Inflammatory macrophage (primary cell): ENCODE measurements at places on chromosomes 11 and 22.

GRCh38 chr22:44567846-44568493 is 69.9 kb upstream of the RTL6 start:
- peak; percentile 70 for DNase-seq

DNA sequence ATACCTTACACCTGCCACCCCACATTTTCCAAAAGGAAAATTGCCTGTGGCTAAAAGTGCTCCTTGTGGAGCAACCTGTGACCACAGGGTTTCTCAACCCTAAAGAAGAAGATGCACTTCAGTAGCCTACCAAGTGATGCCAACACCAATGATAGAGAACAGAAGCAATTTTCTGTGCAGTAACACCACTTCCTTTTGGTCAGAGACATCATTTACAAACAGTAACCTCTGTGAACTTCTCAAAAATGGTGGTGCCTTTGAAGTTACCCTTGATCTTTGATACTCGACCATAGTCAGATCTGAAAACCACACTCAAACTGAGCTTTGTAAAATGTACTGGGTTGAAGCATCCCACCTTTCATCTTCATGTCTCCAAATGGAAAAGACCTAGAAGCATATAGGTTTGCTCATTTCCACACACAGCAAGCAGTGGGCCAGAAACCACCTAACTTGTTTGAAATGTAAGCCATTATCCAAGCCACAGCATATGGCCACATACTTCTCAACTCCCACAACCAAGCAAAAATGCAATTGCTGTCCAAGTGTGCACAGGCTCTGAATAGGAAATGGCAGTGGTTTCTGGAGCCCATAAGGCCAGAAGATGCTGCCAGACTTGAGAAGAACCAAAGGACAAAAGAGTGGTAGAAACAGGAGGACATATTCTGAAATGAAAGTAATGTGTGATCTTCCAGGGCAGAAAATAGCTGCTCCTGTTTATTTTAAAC is 24.3 kb downstream of the MPPED2 start:
- no peak for DNase-seq

- DNase-seq = no peak
Measured at GRCh38 chr11:57764972-57765371, 3.4 kb downstream of the CTNND1 start.

DNA sequence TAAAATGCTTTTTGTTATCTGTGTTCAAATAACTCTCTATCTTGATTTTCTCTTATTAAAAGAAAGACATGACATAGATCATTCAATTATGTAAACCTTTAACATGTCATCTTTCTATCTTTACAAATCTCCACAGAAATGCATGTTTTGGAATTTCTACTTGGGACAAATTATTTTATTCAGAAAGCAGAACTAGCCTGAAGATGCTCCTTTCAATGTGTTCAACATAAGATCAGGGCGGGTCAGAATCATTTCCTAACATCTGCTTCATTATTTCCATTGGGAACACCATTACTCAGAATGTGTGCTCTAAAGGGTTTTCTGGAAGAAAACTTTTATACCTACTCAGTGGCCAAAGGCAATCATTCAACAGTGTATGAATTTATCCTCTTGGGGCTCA is at the start of gene OR5AL1:
TSS of gene OR5AL1 (plus strand) at position 301 of the 400 bp plus-strand sequence.
- DNase-seq = no peak

GRCh38 chr22:38074181-38075104 is 9.5 kb downstream of the SLC16A8 start:
- no peak for DNase-seq

DNA sequence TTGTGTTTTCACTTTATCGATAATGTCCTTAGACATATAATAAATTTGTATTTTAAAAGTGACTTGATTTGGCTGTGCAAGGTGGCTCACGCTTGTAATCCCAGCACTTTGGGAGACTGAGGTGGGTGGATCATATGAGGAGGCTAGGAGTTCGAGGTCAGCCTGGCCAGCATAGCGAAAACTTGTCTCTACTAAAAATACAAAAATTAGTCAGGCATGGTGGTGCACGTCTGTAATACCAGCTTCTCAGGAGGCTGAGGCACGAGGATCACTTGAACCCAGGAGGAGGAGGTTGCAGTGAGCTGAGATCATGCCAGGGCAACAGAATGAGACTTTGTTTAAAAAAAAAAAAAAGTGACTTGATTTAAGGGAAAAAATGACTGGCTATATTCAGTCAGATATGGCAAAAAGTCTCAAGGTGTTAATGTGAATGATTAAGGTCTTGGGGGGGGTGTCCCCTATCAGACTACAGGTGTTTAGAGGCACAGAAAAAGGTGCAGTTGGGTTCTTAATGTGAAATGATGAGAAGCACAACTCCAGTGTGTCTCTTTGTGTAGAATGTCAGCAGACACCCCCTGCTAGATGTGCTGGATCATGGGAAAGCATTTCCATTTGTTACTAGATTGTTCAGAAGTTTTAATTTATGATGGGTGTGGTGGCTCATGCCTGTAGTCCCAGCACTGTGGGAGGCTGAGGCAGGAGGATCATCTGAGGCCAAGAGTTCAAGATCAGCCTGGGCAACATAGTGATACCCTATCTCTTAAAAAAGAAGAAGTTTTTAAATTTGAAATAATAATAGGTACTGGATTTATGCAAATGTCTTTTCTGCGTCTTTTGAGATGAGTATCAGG is 17.0 kb downstream of the NEAT1 start:
- DNase-seq = no peak

- DNase-seq = no peak
Measured at GRCh38 chr22:30143265-30143664, 63.0 kb downstream of the HORMAD2 start.

DNA sequence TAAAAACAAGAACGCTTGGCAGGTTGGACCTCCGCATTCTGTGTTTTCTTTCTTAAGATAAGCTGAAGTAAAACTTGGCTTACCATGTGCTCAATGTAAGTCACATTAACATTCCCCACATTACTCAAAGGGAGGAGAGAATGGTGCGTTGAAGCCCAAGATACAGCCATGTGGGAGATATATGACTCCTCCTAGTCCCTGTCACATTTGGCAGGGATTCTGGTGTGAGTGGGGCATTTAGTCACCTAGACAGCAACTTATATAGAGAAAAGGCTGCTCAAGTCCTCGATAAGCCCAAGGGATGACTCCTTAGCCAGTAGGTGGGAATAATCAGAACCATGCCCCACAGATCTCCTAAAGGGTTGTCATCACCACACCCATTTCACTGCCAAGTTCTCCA is 4.6 kb downstream of the PRSS23 start:
- DNase-seq = no peak

- DNase-seq = no peak
Measured at GRCh38 chr22:45615364-45615763, 56.3 kb upstream of the ATXN10 start.

DNA sequence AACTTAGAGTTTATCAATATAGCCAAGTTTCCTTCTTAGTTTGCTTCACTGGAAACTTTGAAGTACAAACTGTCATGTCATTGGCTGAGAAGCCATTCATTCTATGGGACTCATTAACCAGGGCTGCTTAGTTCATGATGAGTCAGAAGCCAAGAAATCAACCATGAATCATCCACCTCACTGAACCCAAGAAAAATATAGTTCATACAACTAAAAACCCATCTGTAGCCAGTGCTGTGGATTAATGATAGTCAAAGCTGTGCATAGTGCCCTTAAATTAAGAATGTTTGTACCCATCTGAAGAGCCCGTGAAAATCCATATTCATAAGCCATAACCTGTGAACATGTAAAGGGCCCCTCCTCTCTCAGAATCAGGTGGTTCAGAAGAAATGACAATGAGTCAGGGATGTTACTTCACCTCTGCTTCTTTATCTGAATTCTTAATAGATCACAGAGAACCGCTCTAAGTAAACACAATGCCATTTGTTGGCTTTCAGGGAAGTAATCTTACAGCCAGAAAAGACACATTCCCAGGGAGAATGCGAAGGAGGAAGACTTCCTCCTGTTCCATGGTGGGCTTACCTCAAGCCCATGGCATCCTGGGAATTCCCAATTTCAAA is 25.4 kb downstream of the MMP20 start:
- DNase-seq = peak; percentile 78

DNA sequence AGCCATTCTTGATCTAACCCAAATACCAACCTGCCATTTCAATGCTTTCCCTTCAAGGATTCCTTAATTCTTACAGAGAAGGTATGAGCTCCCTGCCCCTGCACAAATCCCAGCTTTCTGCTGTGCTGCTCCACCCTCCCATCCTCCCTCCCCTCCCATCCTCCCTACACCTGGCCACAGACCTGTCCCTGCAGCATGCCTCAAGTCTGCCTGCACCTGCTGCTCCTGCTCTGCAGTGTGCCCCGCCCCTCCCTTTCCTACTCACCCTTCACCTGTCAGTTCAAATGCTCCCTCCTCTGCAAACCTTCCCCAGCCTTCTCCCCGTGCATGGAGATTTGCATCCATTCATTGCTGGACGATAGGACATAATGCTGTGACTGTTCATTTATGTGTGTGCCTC is 139.9 kb upstream of the NARS2 start:
- DNase-seq = no peak

DNA sequence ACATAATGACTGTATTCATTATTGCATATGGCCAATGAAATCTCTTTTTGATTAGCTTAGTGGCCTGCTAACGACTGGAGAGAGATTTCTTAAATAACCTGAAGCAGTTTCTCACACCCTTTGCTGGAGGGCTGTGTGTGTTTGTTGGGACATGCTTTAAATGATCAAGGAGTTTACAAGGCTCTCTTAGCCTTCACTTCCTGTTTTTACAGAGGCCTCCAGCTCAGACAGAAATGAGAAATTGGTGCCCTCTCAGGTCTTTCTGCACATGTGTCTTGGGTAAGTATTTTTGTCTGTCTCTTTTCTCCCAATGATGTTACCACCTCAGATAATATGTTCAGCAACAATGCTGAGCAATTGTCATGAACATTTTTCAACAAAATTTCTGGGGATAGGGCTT is 884.4 kb upstream of the CNTN5 start:
- DNase-seq = no peak

GRCh38 chr22:40238425-40239344 is 61.0 kb downstream of the TNRC6B start:
- DNase-seq = peak; percentile 44

DNA sequence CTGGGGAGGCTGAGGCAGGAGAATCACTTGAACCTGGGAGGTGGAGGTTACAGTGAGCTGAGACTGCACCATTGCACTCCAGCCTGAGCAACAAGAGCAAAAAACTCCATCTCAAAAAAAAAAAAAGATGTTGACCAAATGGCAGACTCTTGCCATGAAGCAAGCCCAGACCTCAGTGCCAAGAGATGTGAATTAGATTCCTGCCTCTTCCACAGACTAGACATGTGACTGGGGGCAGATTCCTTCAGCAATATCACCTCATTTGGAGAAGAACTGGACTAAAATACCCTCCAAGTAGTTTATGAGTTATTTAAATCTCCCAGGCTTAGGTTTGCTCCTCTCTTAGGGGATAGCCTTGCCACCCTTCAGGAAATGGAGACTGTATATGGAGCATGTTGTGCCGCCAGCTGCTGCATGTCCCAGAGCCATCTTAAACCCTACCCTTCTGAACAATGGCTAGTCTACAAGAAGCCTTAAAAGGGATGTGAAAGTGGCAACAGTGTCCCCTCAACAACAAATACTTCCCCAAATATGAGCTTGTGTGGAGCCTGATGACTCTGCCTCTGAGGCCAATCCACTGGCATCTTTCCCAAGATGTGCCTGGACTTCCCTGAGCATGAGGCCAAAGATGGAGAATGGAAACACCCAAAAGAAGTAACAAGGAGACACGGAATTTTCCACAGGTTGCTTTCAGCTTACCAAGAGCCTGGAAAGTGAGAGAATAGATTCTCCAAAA is 763 bp upstream of the MS4A7 start:
- DNase-seq = peak; percentile 96

GRCh38 chr11:122229078-122229477 is 113.1 kb upstream of the BLID start:
- DNase-seq = no peak

DNA sequence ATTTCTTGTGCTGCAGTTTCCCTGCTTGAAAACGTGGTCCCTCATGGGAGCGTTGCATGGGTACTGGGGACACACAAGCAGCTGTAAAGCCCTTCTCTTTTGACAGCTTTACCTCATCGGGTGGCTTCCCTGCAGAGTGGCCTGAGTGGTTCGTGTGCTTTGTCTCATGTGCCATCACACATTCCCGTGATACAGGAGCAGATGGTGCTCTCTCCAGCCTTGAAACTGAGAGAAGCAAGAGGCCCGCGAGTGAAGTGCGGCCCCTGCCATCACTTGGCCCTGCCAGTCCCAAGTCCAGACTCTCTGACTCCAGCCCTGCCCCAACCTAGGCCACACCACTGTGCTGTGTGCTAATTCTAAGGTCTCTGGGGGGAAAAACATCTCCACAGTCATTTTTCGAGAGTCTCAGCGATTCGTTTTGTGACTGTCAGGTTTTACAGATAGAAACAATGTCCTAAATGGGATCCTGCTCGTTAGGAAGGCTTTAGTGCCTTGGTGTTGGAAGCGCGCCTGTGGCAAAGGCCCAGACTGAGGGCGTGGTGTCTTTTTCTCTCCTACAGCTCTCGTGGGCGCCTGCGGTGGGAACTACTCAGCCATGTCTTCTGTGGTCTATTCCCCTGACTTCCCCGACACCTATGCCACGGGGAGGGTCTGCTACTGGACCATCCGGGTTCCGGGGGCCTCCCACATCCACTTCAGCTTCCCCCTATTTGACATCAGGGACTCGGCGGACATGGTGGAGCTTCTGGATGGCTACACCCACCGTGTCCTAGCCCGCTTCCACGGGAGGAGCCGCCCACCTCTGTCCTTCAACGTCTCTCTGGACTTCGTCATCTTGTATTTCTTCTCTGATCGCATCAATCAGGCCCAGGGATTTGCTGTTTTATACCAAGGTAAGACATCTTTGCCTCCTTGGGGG is 64.2 kb downstream of the KREMEN1 start:
- no peak for DNase-seq

DNA sequence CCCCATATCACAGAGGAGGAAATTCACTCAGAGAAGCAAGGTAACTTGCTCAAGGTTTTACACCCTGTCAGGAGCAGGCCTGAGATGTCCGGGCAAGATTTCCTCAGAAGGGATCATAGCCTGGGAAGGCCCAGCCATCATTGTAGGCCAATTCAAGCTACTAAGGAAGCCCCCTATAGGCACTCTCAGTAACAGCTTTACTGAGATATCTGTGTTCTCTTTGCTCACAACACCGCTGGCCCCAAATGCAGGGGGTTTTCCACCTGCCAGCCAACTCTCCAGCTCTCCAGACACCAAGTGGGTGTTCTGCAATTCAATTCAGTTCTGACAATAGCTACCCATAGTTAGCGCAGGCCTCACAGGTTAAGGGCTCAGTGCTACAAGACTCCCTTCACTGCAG is 84.0 kb downstream of the SLC36A4 start:
- no peak for DNase-seq

- peak; percentile 77 for DNase-seq
Measured at GRCh38 chr11:85913513-85913912, 58.3 kb downstream of the CCDC83 start.

DNA sequence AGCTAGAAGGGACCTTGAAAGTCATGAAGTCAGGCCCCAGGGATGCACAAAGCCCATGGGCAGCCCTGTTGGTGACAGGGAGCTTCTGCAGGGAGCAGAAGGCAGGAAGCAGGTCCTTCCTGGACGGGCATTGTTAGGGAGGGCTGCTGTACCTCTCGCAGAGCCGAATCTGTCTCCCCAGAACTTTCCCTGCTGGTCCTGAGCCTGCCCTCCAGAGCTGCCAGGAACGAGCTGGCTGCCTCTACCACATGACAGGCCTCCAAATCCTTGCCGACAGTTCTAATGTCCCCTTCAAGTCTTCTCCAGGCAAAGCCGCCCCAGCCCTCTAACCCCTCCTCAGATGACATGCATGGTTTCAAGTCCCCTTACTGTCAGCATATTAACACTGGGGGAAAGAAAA is 20.1 kb downstream of the SYT7 start:
- DNase-seq = no peak

- no peak for DNase-seq
Measured at GRCh38 chr11:93256623-93257022, 58.8 kb upstream of the SLC36A4 start.

GRCh38 chr11:104661901-104662300 is 236.4 kb downstream of the CASP12 start:
- no peak for DNase-seq
